ENCODE measurements at places on chromosomes 7 and 10.

- no peak for DNase-seq
Observed at GRCh38 chr10:1394155-1394912, 338.1 kb downstream of the WDR37 start.

DNA sequence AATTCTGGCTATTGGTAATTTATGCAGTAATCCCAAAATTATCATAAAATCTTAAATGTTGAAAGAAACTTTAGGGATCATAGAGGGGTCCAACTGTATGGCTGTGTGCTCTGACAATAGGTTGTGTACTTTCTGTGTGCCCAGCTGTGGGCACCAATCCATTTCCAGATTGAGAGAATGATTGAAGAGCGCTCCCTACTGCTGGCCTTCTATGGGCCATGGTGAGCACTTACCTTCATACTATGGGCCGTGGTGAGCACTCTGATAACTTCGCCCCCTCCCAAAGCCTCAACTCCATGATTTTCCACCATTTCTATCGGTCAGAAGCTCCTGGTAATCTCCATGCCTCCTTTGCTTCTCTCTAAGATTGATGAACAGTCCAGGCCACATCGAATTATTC is 118.6 kb downstream of the STRA8 start:
- DNase-seq: no peak

DNA sequence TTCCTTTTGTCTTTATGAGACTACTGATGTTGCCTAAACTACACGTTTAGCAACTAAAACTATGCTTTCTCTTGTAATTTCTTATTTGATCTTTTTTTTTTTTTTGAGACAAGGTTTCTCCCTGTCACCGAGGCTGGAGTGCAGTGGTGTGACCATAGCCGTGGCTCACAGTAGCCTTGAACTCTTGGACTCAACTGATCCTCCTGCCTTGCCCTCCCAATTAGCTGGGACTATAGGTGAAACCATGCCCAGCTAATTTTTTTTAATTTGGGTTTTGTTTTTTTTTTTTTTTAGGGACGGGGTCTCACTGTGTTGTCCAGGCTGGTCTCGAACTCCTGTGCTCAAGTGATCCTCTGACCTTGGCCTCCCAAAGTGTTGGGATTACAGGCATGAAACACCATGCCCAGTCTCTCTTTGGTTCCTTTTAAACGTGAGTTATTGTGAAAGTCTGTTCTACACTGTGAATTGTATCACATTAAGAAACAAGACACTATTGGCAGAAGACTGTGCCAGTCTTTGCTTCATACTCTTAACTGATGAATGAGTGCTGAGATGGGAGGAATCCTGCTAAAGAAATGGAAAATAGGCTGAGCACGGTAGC is 6.4 kb downstream of the TMEM248 start:
- no peak for DNase-seq

GRCh38 chr10:124166431-124167125 is 73.2 kb upstream of the CHST15 start:
- DNase-seq: no peak

DNA sequence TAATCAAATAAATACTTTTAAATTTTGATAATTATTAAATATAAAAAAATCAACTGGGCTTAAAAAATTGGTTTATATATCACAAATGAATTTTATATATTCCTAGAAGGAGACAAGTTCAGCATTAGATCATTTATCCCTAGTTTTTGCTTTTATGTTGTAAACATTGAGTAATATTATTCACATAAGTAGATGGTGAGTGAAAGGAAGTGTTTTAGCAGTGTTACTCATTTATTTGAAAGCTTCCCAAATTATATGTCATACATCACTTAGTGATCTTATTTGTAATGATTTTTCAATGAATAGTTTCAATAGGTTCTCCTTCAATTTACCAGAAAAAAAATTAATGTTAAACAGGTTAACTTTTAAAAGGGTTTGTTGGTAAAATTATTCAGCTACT is 15.8 kb downstream of the KLLN start:
- peak; percentile 30 for DNase-seq

DNA sequence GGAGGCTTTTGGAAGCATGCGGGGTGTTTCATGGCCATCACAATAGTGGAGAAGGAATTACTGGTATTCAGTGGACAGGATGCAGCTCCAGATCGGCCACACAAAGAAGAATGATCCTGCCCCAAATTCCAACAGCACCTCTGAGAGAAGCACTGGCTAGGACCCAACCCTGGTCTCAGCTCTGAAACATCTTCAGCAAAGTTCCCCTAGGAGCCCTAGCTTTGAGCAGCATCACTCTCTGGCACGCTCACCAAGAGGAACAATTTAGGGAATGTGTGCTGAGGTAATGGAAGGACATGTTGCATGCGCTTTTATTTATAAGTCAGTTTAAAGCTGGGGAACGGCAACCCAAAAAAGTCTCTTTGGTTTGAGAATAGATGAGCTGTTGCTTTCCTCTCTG is 5.5 kb upstream of the OPN1SW start:
- DNase-seq: peak; percentile 93

- DNase-seq: no peak
Observed at GRCh38 chr7:117872561-117873309, 506 bp downstream of the CTTNBP2 start.

GRCh38 chr10:72083790-72084459 is 4.4 kb downstream of the SPOCK2 start:
- DNase-seq: no peak

GRCh38 chr10:71211775-71212317 is 524 bp upstream of the UNC5B start:
- no peak for DNase-seq
